ENCODE measurements at places on chromosomes 7 and 10.

- DNase-seq: no peak
Observed at GRCh38 chr7:91609525-91609924, 271.0 kb downstream of the MTERF1 start.

- no peak for DNase-seq
Observed at GRCh38 chr7:2299131-2299829, 15.0 kb downstream of the SNX8 start.

GRCh38 chr7:93821463-93821862 lies 69.1 kb downstream of the TFPI2 start:
- no peak for DNase-seq

DNA sequence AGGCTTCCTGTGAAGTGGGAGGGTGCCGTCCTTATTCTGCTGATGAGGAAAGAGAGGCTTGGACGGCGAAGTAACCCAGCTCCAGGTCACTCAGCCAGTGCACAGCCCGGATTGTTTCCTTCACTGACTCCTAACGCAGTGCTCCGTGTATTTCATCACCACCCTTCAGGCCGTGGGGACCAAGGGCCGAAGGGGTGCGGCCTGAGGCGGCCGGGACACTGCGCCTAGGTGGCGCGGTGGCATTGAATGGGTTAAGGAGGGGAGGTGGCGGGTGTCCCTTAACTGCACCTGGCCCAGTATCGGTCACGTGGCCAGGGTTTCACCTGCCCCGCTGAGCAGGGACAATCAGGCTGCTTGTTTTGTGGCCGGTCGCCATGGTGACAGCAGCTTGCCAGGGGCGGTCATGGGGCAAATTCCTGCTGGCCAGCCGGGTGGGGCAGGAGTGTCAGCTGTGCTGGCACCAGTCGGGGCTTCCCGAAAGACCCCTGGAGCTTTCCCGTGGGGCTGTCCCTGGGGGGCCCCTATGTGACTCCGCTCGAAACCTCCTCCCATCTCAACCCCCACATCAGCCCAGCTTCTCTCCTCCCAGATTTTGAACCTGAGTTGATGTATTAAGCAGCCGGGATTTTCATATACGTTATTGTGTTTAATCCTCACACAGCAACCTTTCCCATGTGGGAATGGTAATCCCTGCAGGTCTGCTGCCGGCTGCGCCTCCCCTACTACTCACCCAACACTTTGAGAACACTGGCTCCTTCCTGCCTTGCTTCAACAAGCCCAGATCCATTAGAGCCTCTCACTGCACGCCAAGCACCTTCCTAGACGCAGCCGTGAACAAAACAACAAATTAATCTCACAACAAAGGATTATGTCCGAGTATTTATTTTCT lies 4.4 kb upstream of the ABHD11 start:
- no peak for DNase-seq

DNA sequence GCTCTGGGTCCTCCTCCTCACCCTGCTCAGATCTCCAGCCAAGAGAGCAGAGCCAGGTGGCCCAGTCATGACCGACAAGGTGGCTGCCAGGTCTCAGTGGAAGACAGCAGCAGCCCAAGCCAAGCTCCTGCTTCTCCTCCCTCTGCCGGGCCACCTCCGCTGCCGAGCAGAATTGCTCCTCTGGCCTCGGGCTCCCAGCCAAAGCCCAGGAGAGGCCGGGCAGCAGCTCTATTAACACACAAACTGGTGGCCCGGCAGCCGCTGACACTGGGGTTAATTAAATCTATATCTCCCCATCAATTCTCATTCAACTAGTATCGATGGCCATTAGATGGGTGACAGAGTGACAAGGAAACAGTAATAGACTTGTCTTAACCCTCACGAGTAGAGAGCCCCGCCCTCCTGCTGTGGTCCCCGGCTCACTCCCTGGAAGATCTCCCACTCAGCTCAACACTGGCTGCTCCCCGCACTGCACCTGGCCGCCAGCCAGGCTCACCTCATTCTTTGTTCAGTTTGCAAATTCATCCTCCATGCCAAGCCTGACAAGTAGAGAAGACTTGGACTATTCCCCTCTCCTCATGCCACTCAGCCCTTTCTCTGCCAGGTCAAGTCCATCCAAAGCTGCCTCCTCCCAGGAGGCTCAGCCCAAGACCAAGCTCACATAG lies 74.1 kb upstream of the UNC5B start:
- no peak for DNase-seq

DNA sequence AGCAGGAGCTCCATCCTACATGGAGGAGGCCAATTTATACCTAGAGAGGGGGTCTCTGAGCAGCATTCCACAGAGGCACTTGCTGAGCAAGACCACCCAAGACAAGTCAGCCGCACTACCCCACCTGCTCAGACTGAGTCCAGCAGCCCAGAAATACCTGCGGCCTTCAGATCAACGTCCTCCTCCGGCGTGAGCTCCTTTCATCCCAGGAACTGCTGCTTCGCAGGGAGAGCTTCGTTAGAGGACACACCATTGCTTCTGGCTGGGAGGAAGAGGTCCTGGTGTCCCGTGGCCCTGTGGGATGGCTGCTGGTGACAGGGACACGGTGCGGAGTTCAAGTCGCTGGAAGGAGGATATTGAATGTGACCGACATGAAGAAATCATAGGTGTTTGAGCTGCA lies 216.9 kb upstream of the PPP2R2D start:
- DNase-seq: no peak

DNA sequence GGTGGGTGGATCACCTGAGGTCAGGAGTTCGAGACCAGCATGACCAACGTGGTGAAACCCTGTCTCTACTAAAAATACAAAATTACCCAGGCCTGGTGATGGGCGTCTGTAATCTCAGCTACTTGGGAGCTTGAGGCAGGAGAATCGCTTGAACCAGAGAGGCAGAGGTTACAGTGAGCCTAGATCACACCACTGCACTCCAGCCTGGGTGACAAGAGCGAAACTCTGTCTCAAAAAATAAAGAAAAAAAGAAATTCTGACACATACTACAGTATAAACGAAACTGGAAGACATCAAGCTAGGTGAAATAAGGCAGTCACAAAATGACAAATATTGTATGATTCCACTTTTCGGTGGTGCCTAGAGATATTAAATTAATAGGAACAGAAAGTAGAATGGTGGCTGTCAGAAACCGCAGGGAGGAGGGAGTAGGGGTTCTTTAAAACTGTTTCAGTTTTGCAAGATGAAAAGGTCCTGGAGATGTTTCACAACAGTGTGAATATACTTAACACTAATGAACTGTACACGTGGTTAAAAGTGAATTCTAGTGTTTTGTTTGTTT lies 23.2 kb downstream of the PILRA start:
- peak; percentile 44 for DNase-seq

- no peak for DNase-seq
Observed at GRCh38 chr7:106551936-106552335, 109.0 kb downstream of the CCDC71L start.

GRCh38 chr10:75294518-75294865 lies 58.7 kb upstream of the COMTD1 start:
- DNase-seq: no peak

DNA sequence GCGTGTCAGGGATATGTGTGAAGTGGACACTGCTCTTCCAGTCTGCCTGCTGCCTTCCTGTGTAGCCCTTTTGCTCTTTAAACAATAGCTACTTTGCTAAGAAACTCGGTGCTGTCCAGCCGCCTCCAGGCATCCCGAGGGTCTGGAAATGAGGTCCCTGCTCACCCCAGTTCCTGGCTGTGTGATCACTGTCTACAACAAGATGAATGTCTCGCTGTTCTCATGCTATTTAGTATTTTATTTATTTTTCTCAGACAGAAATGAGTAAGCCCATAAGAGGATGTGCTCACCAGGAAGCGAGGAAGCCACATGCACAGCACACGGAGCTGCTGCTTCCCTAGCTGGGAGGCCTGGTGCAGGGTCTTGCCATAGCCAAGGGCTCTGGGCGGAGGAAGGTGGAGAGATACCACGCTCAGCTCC lies 167.0 kb upstream of the PITRM1 start:
- DNase-seq: no peak

- DNase-seq: no peak
Observed at GRCh38 chr10:64156166-64156565, 635.0 kb downstream of the REEP3 start.

Measured in stimulated activated CD4-positive, alpha-beta T cell treated with anti-CD3 and anti-CD28 coated beads, Interleukin-12 subunit alpha, Interleukin-12 subunit beta, amount 100 ng/mL, for 48 hours (primary cell).